ENCODE measurements at places on chromosomes 7 and 10. TPM values are rescaled to one million over a fixed set of nuclear protein-coding genes. Genes with fewer than 3 reads are reported as not detected.

GRCh38 chr10:81843042-81843441, 32.0 kb upstream of the NRG3 start:
- no peaks in the 10 kb centered on the region for H3K36me3 ChIP-seq
- DNase-seq: no peak
- no peak overlapping the region for H3K27ac ChIP-seq
- no peak overlapping the region for H3K4me3 ChIP-seq
- no peaks in the 10 kb centered on the region for H3K27me3 ChIP-seq

GRCh38 chr10:104351061-104351702, 2.5 kb upstream of the CFAP58 start:
- H3K27me3 ChIP-seq: no peaks in the 10 kb centered on the region
- no peak for DNase-seq
- no peak overlapping the region for H3K27ac ChIP-seq

DNA sequence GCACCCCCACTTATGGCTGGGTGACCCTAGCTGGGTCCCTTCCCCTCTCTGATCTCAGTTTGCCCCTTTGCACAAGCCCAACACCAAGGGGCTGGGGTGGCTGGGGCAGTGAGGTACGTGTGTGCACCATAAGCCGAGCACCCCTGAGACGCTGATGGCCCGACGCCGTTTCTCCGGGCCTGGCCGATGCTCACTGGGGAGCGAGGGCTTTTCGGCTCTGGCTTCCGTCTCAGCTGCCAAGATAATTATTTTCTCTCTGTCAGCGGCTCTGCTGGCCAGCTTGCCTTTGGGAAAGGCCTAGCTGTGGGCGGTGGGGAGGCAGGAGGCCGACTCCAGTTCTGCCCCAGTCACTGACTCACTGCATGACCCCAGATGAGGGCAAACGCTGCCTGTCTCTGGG, 91.0 kb downstream of the ZMIZ1 start:
- H3K4me1 ChIP-seq: peaks cover 47% of the 10 kb centered on the region
- peaks cover 4% of the 10 kb centered on the region for H3K36me3 ChIP-seq
- no peak overlapping the region for H3K4me3 ChIP-seq
- peak overlapping the region; percentile 52 for H3K27ac ChIP-seq
- no peak for DNase-seq
- peaks cover 19% of the 10 kb centered on the region for H3K27me3 ChIP-seq

The TRIL gene
- 1.4 TPM for total RNA-seq
